Posterior vena cava (tissue), 2 donors: ENCODE measurements at places on chromosomes 3 and 15. TPM values are rescaled to one million over a fixed set of nuclear protein-coding genes. Genes with fewer than 3 reads are reported as not detected.

DNA sequence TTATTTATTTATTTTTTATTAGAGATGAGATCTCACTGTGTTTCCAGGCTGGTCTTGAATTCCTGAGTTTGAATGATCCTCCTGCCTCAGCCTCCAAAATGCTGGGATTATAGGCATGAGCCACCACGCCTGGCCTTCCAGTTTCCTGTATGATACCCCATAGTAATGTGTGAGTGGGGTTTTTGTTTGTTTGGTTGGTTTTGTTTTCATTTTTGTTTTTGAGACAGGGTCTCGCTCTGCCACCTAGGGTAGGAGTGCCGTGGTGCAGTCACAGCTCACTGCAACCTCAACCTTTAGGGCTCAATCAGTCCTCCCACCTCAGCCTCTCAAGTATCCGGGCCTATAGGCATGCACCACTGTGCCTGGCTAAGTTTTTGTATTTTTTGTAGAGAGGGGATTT lies 30.9 kb downstream of the GOLM2 start:
- DNase-seq: no peak

The ITIH1 gene
- 2.6 TPM for total RNA-seq

DNA sequence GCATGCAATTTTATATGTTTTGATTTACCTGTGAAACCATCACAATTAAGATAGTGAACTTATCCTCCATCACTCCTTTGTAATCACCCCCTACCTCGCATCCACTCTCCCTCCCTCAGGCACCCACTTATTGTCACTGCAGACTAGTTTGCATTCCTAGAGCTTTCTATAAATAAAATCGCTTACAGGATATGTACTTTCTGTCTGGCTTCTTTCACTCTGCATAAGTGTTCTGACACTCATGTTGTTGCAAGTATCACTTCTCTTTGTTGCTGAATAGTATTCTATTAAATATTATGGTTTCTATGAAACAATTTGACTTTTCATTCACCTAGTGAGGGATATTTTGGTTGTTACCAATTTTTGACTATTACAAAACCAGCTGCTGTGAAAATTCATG lies 139.3 kb downstream of the RSRC1 start:
- DNase-seq: no peak

GRCh38 chr3:38163117-38163840 lies 2.1 kb upstream of the OXSR1 start:
- no peak for DNase-seq

DNA sequence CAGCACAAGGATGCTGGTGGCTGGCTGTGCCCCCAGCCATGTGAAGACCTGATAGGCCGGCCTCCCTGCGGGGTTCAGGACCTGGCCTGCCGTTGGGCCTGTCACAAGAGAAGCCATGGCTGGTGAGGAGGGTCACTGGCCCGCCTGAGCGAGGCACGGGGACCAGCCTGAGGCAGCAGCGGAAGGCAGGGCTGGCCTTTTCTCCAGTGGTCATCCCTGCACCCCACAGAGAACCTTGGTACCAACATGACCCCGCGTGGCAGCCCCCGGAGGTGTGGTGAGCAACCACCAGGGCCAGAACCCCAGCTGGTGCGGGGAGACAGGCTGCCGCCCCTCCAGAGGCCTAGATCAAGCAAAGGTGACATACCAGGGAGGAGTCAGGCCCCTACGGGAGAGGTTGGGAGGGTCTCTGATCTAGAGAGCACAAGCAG lies 134.1 kb upstream of the MEF2A start:
- peak; percentile 72 for DNase-seq

GRCh38 chr15:33022629-33023028 lies 171.9 kb downstream of the FMN1 start:
- no peak for DNase-seq

DNA sequence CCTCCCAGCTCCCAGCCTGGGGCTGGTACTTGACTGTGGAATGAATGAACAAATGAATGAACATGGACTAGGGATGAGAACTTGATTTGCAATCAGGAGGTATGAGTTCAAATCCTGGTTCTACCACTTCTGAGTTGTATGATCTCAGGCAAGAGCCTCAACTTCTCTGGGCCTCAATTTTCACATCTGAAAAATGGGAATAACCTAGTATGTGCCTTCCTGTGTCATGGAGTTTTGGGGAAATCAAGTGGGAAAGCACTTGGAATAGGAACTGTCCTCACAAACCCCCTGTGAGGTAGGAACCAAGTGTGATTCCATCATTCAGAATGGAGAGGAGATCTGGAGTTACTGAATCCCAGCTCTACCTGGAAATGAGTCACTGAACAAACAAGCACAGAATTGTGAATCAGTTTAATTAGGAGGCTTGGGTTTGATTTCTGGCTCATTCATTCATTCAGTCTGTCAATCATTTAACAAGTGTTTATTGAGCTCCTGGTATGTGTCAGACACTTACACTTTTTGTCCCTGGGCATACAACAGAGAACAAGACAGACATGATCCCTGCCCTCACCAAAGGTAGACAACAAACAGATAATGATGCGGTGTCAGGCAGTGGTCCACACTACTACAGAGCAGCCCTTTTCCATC lies 29.7 kb downstream of the DNASE1L3 start:
- DNase-seq: no peak

DNA sequence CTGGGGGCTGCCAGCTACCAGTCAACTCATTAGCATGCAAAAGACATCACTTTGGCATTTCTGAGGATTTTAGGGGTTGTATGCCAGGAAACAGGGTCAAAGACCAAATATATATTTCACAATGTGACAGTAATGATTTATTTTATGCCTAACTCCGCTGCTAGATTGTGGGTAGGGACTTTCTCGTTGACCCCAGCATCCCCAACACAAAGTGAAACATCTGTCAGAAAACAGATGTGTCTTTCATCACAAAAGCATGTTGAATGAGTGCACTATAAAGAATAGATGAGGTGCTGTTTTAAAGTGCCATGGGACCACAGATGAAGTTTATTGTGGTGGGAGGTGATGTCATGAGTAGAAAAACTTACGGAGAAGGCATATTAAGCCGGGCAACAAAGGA lies 59.7 kb downstream of the ITPR1 start:
- DNase-seq: no peak

DNA sequence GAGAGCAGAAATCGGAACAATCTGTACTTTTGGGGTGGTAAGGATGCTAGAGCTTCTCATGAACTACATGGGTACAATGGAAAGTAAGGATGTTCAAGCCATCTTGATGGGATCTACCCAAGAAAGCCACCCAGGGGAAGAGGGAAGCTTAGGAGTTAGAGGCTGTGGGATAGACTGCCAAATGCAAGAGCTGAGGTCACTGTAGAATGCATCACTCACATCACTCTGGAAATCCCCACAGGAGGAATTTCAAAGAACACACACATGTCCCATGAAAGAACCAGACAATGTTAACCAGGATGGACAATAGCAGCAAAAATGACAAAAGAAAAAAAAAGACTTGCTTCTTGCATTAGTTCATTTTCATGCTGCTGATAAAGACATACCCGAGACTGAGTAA lies 32.8 kb upstream of the UBE2E2 start:
- DNase-seq: no peak

The C3orf80 gene
- 0.51 TPM for total RNA-seq

GRCh38 chr3:58326267-58326900 lies 6.3 kb upstream of the PXK start:
- no peak for DNase-seq

DNA sequence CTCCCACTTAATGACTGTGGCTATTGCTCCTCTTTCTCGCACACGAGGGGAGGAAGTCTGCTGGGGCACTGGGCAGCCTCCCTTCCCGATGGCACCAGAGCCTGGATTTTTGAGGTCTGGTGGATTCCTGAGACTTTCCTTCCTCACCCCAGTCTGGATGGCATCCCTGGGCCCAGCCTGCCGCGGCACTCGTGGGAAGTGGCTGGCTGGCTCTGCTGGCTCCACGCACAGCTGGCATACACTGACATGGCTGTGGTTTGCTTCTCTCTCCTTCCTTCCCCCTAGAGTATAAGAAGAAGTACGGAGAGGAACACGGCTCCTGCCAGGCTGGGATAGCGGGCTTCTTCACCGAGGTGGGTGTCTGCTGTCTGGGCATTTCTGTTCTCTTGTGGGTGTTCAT lies 319.8 kb upstream of the LRRFIP2 start:
- DNase-seq: no peak

DNA sequence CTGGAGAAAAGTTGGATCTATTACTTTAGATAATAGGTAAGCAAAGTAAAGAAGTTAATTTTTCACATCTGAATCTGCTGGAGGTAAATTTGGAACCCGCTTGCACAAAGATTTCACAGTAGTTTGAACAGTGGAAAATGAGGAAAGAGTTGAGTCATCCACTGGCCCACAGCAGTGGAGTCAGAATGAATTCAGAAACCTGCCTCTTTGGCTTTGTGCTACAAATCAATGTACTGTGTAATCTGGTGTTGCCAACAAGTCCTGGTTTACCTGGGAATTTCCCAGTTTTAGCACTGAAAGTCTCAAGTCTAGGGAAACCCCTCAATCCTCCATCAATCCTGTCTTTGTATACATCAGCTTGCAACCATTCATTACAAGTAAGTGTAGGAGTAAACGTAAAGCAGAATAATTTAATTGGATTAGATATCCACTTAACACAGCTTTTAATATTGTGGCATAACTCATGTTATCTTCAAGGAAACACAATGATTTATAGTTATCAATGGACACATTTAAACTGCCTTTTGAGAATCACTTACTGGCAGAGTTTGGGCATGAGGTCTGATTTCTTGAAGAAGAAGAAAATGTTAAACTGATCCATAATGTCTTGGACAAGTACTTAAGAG lies 100.6 kb downstream of the DCLK3 start:
- DNase-seq: no peak

GRCh38 chr3:112115161-112115739 lies 17.8 kb downstream of the GCSAM start:
- DNase-seq: no peak

- DNase-seq: no peak
Observed at GRCh38 chr3:194321693-194322640, 29.2 kb downstream of the CPN2 start.

GRCh38 chr3:134300520-134300919 lies 49.9 kb upstream of the RYK start:
- DNase-seq: no peak

- DNase-seq: no peak
Observed at GRCh38 chr3:186235554-186235953, 126.5 kb downstream of the DGKG start.

DNA sequence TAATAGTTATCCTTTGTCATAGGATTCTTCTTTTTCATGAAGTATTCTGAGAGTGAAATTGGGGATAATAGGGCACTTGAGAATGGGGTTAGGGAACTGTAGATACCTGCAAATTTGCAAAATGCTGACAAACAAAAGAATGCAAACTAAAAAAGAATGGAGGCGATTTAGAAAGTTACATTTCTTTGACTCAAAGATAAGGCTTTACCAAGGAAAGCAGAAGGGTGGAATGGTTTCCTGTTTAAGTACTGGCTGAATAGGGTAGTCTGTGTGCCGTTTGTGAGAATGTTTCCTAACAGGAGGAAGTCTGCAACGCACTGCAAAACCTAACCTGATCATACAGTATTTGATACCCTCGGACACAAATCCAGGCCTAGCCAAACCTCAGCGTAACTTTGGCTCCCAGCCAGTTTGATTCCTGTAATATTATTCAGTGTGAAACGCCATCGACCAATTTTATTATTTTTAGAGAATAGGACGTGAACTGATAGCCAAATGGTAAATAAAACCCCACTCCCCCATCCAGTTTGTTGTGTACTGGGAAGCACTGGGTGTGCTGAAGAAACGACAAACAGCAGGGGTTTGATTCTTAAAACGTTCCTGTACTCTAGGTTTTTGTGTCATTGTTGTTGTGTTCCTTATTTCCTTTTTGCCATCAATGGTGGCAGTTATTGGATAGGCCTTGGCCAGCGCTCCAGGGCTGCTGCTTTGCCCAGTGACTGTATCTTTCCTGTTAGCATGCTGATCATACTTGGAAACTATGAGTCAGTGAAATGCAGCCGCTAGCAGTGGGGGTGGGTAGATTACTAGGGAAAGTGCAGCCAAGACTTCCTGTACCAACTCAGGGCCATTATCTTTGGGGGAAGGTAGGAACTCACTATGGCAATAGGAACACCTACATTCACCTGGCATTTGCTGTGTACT lies 148.0 kb upstream of the TBL1XR1 start:
- peak; percentile 94 for DNase-seq

GRCh38 chr3:143775459-143775858 lies 72.8 kb downstream of the SLC9A9 start:
- DNase-seq: no peak

The TGFBR2 gene
- total RNA-seq: 243 TPM

The RAB43 gene
- 21.7 TPM for total RNA-seq

DNA sequence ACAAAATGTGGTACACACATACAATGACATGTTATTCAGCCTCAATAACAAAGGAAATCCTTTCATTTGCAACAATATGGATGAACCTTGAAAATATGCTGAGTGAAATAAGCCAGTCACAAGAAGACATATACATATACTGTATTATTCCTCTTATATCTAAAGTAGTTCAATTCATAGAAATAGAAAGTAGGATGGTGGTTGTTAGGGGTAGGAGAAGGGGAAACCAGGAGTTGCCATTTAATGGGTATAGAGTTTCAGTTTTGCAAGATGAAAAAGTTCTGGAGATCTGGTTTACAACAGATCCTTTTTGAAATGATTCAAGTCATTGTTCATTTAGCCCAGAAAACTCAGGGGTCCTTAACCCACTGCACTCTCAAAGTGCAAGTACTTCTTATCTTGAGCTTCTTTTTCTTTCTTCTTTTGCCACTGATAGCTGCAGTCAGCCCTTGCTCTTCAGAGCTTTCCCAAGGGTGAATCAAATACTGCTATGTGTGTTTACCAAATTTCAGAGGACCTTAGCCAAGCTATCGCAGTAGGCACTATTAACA lies 208.0 kb upstream of the EOMES start:
- no peak for DNase-seq

DNA sequence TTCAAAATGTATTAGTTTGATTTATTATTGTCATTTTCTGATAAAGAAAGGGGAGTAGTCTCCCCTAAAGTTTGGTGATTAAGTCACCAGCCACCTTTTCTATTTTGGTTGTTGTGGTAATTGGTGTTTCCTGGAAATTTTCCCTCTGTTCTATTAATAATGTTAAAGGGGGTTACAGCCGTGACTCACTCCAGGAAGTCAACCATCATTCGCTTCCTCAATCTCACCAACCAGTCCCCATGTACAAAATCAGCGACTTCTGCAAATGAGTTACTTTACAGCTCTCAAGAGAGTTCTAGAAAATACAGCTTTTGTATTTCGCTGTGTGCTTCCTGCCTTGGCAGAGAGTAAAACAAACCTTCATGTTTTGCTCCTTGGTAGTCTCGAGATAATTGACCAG lies 285.1 kb downstream of the LPP start:
- no peak for DNase-seq

- peak; percentile 2 for DNase-seq
Observed at GRCh38 chr3:49618412-49618811, 55.7 kb upstream of the APEH start.

DNA sequence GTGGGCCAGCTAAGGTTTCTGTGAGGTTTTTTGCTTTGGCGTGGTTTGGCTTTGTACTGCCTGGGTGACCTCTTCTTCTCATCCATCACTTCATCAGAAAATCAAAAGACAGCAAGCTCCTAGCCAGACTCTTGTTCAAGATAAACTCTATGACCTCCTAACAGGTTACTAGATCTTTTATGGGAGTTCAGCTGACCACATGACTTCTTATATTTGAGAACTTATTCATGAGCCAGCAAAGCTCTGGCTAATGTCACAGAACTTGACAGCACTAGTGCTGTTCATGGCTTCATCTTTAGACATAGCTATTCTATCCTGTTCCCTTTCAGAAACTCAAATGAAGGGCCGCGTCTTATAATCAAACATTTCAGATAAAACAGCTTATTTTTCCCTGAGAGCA lies 527.1 kb upstream of the GOLIM4 start:
- DNase-seq: no peak

The PSTPIP1 gene
- total RNA-seq: 12.9 TPM

The TRAK1 gene
- total RNA-seq: 39.2 TPM

- DNase-seq: no peak
Observed at GRCh38 chr15:92906020-92906419, 5.9 kb downstream of the CHD2 start.
